H9 (cell line): ENCODE measurements at places on chromosomes 13 and 19.

DNA sequence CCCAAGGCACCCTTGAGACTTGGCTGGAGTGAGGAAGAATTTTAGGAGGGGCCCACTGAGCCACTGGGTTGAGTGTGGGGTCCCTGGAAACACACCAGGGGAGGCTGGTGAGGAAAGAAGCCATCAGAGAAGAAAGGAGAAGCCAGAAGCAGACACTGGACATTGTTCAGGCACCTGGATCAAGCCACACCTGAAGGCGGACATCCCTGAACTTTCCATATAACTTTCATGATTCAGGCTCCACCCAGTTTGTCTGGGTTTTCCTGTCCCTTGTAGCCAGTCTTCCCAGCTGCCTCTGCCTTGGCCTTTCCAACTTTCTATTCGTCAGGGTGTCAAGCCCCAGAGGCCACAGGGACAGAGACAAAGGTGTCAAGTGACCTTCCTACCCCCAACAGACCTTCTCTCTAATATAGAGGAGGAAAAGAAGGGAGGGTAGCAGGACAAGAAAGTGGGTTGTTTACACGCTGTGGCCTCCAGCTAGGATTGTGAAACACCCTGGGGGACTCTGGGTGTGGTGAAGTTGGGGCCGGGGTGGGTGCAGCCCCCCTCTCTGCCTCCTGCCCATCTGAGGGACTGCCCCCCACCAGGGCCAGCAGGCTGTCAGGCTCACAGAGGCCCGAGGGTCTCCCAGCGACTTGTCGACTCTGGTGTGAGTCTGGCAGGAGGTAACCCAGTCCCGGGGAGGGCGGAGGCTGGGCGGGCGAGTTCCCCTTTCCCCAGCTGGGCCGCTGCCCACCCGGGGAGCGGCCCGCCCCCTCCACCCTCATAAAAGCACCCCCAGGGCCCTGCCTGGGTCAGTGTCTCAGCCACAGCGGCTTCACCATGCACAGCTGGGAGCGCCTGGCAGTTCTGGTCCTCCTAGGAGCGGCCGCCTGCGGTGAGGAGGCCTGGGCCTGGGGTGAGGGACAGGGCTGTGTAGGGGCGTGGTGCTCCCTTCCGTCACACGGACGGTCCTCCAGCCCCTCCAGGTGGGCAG is at the start of gene CFD:
Gene CFD, plus strand, starts transcription at position 797 of the 976 bp plus-strand sequence. Its CDS starts 26 bp downstream, at position 823.
- DNase-seq: no peak

DNA sequence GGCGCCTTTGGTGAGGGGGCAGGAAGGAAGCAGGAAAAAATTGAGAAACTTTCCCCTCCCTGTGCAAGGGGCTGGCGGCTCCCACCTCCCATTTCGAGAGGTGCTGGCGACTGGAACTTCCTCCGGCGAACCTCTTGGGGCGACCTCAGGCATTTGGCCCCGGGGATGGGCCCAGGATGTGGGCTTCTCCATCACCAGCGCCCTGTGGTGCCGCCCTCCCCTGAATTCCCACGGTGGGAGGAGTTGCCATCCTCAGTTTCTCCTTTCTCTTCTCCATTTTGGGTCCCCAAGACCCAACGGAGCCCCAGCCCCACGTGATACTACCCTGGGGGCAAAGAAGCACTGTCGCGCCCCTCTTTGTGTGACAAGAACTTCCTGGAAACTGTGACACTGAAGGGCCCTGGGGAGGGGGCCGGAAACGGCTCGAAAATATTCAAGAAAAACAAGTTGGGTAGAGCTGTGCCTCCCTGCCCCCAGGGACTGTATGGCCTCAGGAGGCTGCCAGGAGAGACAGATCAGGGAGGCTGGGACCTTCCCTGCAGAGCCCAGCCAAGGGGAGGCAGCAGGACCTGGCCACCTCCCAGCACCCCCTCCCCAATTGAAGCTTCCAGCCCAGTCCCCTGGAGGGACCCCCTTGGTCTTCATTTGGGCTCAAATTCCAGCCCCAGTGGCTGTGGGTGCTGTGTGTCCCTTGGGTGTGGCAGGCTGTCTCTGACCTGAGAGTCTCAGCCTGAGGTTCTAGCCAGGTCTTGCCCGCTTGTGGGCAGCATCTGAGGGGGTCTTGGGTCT is 16.2 kb upstream of the AP1M2 start:
- DNase-seq: peak; percentile 43

DNA sequence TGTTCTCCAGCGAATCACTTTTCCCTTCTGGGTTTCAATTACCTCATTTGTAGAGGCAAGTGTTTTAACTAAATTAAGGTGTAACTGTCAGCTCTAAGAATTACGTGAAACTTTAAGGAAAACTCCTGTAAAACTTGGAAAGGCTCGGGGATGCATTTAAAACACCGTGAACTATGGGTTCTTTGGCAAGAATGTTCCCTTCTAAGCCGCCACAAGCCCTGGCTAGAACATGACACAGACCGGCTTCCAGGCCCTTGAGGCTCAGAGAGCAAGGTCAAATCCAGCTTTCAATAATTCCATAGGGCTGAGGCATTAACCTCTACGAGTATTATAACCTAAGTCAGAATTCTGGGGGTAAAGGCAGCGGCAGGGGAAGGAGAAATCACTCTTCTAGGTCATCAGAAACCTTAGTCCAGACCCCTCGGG is 685 bp downstream of the VWA8 start:
- DNase-seq: no peak

DNA sequence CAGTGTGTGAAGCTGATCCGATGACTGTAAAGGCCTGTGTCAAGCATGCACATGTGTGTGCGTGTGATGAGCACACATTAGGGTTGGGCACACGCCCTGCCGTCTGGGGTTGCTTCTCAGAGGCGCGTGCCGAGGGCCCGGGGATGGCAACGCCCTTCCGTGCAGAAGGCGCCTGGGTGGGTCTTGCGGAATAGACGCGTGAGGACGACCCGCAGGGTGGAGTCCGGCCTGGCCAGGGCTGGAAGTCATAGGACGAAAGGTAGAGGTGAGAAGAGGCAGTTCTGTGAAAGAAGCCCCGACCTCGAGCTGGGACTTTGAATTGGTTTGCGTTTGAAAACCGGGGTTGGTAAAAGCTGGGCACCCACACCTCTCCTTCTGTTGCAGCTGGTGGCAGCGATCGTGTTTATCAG is 35.7 kb downstream of the TMEM255B start:
- DNase-seq: no peak

- peak; percentile 64 for DNase-seq
Observed at GRCh38 chr19:47713046-47714021, at the start of gene EHD2. Gene EHD2, plus strand, starts transcription at chr19:47713422. Its CDS starts 3,191 bp downstream, at chr19:47716613.

GRCh38 chr13:108572782-108573211 is 56.6 kb upstream of the MYO16 start:
- DNase-seq: no peak

- no peak for DNase-seq
Observed at GRCh38 chr19:3970313-3970807, 539 bp downstream of the DAPK3 start.

- DNase-seq: no peak
Observed at GRCh38 chr19:29704562-29705558, 10.2 kb downstream of the C19orf12 start.

DNA sequence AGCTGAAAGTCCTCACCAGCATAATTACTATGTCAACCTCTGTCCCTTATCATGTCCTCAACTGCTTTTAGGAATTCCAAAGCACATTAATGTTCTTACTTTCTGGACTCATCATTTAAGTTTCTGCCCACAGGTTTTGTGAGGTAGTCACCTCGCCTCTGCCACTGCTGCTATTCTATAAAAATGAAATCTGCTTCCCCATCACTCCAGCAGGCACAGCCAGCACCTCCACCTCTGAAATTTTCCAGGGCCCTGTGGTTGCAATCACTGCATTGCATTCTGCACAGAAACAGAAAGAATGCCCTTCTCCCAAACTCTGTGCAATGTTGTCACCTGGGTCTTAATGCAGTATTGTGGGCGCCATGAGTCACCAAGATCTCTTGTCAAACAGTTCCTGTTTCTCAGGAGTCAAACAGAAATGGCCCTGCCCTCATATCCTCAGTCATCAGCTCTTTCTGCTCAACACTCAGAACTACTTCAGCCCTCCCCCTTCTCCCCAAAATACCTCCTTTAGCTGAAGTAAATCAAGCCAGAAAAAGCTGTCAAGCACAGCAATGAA is 529.2 kb upstream of the NBEA start:
- DNase-seq: no peak

DNA sequence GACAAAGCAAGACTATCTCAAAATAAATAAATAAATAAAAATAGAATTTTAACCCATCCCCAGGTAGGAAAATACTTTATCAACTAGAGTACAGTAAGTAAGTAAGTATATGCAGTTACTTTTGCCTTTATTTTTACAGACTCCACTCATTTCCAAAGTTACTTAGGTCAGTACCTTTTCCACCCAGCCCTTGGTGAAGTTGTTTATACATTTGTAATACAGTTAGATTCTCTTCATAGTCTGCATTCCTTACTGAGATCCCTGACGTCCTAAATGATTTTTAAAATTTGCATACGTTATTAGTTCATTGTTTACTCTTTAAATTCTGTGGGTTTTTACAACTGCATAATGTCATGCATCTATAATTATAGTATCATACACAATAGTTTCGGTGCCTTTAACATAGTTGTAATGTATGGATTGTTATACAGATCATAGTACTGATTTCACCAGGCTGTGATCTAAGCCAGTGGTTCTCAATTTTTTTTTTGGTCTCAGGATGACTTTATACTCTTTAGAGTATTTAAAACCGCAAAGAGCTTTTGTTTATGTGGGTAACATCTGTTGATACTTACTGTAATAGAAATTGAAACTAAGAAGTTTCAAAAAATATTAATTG is 10.4 kb downstream of the SETDB2 start:
- no peak for DNase-seq

GRCh38 chr13:97951376-97951775 is 2.1 kb upstream of the IPO5 start:
- DNase-seq: no peak

GRCh38 chr19:15136234-15136954 is 29.2 kb downstream of the SYDE1 start:
- no peak for DNase-seq

GRCh38 chr13:113151745-113152690 is 6.4 kb upstream of the PROZ start:
- DNase-seq: peak; percentile 28

DNA sequence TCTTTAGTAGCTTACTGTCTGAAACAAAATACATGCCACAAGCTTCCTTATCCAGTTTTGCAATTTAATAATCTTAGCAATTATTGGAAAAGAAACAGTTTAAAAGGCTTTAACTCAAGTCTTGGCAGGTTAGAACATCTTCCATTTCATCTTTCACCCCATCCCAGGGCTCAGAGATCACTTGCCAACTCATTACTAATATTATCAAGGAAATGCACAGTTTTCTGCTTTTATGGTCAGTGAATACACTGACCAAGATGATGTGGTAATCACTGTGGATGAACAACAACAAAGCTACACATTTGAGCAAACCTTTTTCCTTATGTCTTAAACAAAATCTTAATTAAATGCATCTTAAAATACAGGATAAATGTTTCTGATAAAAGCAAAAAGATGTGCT is 48.0 kb upstream of the ITM2B start:
- DNase-seq: no peak

- no peak for DNase-seq
Observed at GRCh38 chr13:94181461-94182107, 297.9 kb downstream of the DCT start.

GRCh38 chr13:29702912-29703351 is 107.4 kb upstream of the SLC7A1 start:
- DNase-seq: peak; percentile 69

DNA sequence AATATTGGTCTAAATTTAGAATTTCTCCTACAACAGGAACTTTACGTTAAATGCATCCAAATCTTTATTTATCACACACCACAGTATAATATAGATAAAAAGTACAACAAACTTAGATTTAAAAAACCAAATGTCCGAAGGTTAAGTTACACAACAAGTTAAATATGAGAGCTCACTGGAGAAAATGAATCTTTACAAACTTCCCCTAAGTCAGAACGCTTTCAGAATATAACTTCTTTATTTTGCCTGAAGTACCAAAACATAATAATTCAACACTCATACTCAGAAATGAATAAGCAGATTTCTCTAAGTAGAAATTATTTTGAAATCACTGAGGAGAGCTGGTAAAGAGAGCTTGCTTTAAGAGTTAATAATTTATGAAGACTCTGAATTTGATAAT is 33.8 kb downstream of the TSC22D1 start:
- no peak for DNase-seq

GRCh38 chr19:5891938-5892771 is 11.4 kb downstream of the NDUFA11 start:
- DNase-seq: peak; percentile 61

- no peak for DNase-seq
Observed at GRCh38 chr19:17035842-17036424, 9.3 kb upstream of the CPAMD8 start.

- no peak for DNase-seq
Observed at GRCh38 chr13:63167699-63168337, 1752.2 kb upstream of the PCDH20 start.

GRCh38 chr19:14166999-14167575 is 30.7 kb upstream of the ASF1B start:
- DNase-seq: no peak

DNA sequence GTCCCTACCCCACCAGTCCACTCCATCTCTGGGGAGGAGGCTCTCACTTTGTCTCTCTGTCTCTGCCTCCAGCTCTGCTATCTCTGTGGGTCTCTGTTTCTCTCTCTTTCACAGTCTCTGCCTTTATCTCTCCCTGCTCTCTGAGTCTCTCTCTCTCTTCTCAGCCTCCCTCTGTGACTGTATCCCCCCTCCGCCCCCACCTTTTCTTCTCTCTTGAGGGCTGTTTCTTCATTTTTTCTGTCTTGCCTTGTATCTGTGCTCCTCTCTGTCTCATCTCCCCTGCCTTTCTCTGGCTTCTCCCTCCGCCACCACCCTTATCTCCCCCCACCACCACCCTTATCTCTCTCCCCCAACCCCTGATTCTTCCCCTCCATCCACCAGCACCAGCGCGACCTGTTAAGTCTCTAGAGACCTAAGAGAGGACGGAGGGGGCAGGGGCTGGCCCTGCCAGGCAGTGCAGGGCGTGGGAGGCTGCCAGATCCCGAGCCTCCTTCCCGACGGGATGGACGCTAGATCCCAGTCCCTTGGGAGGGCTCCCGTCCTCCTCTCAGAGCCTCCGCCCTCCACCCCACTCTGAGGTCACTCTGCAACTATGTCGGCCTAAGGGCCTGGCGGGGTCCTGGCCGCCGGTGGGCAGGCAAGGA is 1.0 kb downstream of the AXL start:
- DNase-seq: no peak

DNA sequence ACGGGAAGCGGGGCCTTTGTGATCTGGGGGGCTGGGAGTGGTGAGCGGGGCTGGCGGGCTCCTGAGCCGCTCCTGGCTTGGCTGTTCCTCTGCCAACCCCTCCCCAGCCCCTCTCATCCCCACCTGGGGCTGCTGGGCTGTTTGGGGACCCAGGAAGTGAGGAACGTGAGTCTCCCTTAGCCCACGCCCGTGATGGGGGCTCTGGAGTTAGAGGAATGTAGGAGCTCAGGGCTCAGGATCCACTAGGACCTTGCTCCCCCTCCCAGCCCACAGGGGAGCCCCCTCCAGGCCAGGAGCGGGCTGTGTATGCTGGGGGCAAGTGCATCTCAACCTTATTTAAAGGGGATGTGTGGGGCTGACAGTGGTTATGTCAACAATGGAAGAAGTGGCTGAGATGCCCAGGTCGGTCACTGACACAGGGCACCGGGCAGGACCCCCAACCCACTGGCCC is 134.1 kb downstream of the URI1 start:
- DNase-seq: peak; percentile 46
